IPS-NIHi11 (cell line): ENCODE measurements at places on chromosomes 7 and 10.

GRCh38 chr10:94376865-94377264 is 14.1 kb upstream of the NOC3L start:
- no peak for DNase-seq

DNA sequence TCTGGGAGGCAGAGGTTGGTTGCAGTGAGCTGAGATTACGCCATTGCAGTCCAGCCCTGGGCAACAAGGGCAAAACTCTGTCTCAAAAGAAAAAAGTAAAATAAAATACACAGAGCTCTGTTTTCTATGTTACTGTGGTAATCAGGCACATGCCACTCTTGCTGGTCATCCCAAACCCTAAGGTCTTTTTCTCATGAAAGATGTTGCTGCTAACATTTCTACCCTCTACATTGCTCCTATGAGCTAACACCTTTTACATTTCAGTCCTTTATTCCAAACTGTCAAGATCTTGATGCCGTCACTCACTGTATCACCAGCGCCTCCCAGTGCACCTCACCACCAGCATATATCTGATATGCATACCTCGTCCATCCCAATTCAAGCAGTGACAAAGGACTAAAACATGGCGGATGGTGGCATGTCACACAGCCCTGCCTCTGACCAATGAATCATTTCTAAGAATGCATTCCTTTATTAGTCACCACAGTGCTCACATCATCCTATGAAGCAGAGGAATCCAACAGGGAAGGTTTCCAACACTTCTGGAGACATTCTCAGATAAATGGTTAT is 4.3 kb downstream of the DAGLB start:
- DNase-seq = no peak

GRCh38 chr10:48773580-48773979 is 88.9 kb downstream of the WDFY4 start:
- DNase-seq = no peak

DNA sequence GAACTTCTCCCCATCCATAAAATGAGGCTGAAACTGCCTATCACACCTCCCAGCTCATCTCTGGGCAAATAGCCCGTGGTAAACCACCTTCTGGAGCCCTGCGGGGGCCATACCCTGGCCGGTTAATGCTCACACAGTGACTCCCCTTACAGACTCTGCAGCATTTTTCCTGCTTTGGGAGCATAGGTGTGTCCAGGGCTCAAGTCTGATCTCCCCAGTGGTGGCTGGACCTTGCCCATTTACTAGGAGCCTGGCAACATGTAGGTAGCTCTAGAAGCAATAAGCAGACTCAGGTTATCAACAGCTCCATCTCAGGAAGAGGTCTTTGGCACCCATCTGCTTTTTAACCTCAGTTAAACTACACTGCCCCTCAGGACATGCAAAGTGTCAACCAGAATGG is 5.5 kb upstream of the CDHR1 start:
- no peak for DNase-seq

- DNase-seq = no peak
Observed at GRCh38 chr7:44379366-44380188, 54.2 kb upstream of the CAMK2B start.

GRCh38 chr7:39132306-39132705 is 154.6 kb downstream of the POU6F2 start:
- no peak for DNase-seq

- DNase-seq = peak; percentile 40
Observed at GRCh38 chr7:87628780-87629569, 777 bp downstream of the RUNDC3B start.

DNA sequence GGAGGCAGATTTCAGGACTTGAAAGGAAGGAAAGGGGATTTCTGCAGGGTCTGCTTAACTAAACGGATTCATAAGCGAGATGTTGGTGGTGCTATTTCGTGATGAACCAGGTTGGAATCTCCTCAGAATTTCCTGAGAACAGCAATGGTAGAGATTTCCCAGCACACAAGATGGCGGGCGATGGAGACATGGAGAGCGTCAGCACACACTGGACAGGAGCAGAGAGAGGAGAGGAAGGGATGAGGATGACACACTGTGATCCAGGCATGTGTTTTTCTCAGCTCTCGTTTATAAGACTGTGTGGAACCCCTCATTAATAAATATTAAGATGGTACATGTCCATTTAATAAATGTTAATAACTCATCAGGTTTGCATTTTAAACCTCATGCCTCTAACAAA is 43.9 kb upstream of the LYZL1 start:
- DNase-seq = no peak

DNA sequence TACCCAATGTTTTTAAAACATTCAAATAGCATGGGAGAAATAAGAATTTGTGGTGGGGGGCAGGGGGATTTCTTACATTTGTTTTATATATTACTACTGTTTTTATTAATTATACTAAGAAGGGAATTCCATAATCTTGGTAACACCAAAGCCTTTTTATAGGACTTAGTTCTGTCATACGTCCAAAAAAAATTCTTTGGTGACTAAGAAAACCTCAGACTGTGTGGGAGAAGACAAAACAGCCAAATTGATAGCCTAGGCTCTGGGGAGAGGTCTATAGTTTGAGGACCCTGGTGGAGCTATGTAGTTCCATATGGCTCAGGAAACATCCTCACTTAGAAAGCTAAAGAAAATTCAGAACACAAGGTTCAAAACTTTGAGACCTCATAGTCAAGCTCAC is 23.4 kb downstream of the ACSM6 start:
- DNase-seq = no peak

GRCh38 chr7:86965727-86966120 is 93.7 kb downstream of the ELAPOR2 start:
- DNase-seq = no peak

- no peak for DNase-seq
Observed at GRCh38 chr10:119511828-119512515, 30.5 kb downstream of the RGS10 start.

GRCh38 chr10:92506336-92506735 is 67.6 kb downstream of the IDE start:
- no peak for DNase-seq

DNA sequence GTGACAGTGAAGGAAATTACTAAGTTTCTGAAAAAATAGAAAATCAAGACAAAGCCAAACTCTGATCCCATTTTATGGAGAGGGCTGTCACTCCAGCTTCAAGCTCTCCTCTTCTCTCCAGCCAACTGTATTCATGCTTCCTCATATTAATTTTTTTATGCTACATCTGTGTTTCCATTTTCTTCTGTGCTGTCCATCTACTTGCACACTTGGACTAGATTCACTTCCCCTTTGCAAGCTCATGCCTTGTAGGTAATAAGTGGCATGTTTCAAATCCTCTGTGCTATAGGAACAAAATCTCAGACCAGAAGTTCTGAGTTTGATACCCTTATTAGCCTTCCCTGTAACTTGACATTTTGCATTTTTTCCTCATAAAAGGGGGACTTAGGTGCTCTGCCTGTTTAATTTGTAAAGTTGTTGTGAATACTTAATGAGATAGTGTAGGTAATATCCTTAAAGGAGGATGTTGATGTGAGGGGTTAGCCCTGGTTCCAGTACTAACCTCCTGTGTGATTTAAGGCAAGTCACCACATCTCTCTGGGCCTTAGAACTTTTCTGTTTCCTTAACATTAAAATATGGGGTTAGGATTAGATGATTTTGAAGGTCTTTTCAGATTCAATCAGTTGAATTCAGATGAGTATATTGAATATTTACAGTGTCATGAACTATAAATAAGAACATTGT is 358.8 kb downstream of the BBS9 start:
- DNase-seq = no peak

DNA sequence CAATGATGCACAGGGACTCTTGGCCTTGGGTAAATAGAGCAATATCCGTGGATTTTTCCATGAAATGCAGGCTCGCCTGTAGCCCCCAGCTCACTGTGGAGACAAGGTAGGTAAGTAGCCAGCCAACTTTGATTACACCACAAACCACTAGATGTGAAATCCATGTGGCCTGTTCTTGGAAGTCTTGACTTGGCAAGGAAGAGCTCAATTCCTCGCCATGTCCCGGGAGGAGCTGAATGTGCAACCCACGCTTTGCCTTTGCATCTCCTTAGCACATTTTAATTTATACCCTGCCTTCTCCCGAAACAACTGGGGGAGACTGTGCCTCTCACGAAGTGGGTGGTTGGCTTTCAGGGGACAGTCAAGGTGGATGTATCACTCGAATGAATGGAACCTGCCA is 347.7 kb upstream of the MKI67 start:
- no peak for DNase-seq

GRCh38 chr10:46052057-46052790 is 6.2 kb upstream of the MSMB start:
- DNase-seq = peak; percentile 20

- DNase-seq = no peak
Observed at GRCh38 chr7:35584990-35585389, 109.9 kb downstream of the HERPUD2 start.

- no peak for DNase-seq
Observed at GRCh38 chr7:15446722-15447121, 115.1 kb downstream of the AGMO start.

GRCh38 chr7:114977277-114977676 is 55.4 kb downstream of the MDFIC start:
- peak; percentile 11 for DNase-seq

GRCh38 chr10:97687785-97688781 is 1.0 kb upstream of the AVPI1 start:
- no peak for DNase-seq

- no peak for DNase-seq
Observed at GRCh38 chr10:81177651-81178244, 640.0 kb downstream of the SH2D4B start.

GRCh38 chr7:1647961-1648672 is 22.0 kb upstream of the ELFN1 start:
- DNase-seq = no peak

- DNase-seq = no peak
Observed at GRCh38 chr7:26627221-26627620, 237.2 kb downstream of the SKAP2 start.
